Urothelium cell line (cell line): ENCODE measurements at places on chromosomes 1 and 21.

- DNase-seq: peak; percentile 43
These were observed 118.2 kb downstream of the COQ8A start for GRCh38 chr1:227058321-227058751.

GRCh38 chr1:228082918-228083870, 686 bp downstream of the ARF1 start:
- DNase-seq: peak; percentile 36

DNA sequence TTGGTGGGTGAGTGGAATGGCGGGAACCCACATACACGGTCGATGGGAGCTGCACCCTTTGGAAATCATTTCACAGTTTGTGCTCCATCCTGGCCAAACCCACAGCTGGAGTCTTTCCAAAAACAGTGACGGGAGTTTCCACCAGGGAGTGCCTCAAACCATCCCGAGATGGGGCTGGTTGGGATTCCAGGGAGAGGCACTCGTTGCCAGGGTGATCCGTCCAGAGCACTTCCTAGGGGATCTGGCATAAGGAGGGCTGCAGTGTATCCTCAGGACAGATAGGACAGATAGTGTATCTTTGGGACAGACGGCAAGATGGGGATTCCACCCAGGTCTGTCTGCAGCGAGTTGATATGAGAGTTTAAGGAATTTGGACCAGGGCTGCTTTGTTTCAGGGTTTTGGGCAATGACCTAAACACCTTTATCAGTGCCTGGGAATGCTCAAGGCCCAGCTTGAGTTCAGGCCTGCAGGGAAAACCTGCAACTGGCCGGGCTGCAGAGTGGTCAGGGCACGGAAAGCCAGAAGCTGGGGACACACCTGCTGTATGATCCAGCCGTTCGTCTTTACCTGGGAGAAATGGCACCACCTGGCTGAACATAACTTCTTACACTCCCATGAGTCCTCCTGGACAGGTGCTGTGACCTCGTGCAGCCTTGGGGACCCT, 3.4 kb upstream of the POFUT2 start:
- DNase-seq: no peak

DNA sequence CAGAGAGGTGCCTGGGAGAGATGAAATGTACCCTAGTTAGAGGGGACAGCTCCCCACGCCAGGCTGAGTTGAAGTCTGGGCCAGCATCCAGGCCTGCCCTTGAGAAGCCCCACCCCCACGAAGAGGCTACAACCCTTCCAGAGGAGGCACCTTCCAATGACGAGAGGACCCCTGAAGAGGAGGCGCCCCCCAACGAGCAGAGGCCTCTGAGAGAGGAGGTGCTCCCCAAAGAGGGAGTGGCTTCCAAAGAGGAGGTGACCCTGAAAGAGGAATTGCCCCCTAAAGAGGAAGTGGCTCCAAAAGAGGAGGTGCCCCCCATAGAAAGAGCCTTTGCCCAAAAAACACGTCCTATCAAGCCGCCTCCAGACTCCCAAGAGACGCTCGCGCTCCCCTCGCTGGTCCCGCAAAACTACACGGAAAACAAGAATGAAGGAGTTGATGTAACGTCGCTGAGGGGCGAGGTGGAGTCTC, 3.1 kb downstream of the EVA1B start:
- no peak for DNase-seq

GRCh38 chr1:12301518-12302237, 71.8 kb downstream of the VPS13D start:
- DNase-seq: no peak
